ENCODE measurements at places on chromosomes 3 and 15. TPM values are rescaled to one million over a fixed set of nuclear protein-coding genes. Genes with fewer than 3 reads are reported as not detected.
A peak's percentile ranks its signal among the peaks of the same experiment; 100 is the strongest.

The CAPN3 gene
- total RNA-seq, result 37.9 TPM

GRCh38 chr3:52317208-52318000 lies 1.3 kb downstream of the DNAH1 start:
- DNase-seq, result peak; percentile 77

DNA sequence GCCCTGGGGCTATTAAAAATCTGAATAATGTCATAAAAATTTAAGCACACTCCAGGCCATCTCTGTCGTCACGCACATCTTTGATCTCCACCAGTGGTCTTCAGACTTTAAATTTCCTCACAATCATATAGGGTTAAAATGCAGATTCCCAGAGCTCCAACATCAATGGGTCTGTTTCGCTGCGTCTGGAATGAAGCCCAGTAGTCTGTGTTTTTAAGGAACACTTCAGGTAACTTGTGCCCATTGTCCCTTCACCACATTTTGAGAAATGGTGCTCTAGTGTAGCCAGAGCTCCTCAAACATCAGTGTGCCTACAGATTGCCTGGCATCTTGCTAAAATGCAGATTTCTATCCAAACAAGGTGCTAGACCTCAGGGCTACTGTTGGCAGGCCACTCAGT lies 9.8 kb downstream of the SEMA6D start:
- DNase-seq, result no peak

GRCh38 chr3:194565597-194566190 lies 67.5 kb downstream of the TMEM44 start:
- no peak for DNase-seq

The ADPGK gene
- total RNA-seq, result 32.3 TPM

DNA sequence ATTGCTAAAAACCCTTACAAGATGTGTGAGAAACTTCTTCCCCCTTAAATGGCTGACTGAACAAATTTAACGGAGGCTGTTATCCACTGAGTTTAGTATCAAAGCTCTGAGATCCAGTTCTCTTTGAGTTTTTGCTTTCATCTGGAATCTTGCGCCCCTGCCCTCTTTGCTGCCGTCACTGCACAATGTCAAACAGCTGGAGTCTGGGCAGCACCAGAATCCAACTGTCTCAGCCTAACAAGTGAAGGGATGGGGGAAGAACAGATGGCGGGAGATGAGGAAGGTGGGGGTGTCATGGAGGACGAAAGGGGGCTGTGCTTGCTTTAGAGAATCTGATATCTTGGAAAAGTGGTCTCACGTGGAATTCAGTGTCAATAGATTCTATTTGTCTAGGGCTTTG lies 7.0 kb upstream of the BOC start:
- no peak for DNase-seq

The PEAK1 gene
- total RNA-seq, result 42.0 TPM

The GDPGP1 gene
- 9.1 TPM for total RNA-seq

- DNase-seq, result no peak
Measured at GRCh38 chr3:31592764-31593163, 60.0 kb downstream of the STT3B start.

- DNase-seq, result no peak
Measured at GRCh38 chr3:164004205-164004604, 1074.1 kb downstream of the SI start.

The USP19 gene
- 103 TPM for total RNA-seq

DNA sequence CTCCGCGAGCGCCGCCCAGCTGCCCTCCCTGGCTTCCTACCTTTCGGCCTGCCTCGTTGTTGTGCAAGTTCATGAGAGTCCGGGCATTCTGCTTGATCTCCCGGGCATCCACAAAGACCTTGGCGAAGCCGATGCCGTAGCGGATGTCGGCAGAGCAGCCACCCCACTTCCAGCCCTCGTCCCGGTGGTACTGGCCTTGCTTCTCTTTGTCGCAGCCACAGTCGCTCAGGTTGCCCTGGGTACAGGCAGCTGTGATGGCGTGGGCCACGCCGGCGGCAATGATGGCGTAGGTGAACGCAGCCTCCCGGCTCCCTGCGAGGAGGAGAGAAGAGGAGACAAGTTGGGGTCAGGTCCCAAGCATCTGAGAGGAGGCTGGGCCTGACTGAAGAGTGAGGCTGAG lies 25.4 kb downstream of the WNT7A start:
- DNase-seq, result no peak

DNA sequence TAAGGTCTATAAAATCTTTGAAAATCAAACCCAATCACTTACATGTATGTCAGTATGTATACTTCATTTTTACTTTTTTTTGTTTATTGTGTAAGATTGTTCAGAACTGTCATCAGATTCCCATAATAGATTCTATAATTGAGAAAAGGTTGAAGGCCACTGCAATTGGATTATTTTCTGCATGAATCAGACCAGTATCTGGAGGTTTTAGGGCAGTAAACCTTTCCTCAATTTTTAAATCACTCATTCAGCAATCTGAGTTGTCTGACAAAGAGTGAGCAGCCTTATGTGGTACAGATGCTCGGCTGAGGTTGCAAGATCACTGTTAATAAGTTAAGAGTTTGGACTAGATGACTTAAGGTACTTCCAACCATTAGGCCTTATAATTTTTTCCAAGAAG lies 96.0 kb downstream of the TP63 start:
- DNase-seq, result no peak

The ISL2 gene
- total RNA-seq, result not detected

The CYP8B1 gene
- not detected for total RNA-seq

The GOLGA8Q gene
- total RNA-seq, result 3.9 TPM

DNA sequence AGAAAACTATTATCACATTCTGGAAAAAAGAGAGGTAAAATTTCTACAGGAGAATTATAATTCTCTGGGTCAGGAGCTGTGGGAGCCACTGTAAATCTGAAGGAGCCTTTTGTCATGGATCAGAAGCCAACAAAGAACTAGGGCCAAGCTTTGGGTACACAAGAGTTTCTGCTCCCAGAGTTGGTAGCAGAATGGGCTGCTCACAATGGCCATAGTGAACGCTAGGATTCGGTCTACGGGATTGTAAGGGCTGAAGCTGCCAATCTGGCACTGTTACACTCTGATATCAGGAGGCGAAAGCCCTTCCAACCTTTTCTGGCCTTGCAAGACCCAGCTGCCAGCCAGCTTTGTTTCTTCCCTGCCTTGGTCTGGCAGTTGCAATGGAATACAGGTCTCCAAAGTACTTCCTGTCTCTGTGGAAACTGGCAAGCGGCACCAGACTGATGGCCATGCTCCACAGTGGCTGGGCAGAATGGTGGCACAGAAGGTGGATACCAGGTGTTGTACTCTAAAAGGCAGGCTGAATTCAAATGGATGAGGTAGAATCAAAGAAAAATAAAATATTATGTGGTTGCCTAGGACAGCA lies 831.7 kb downstream of the CADM2 start:
- no peak for DNase-seq

The SPINT1 gene
- 9.5 TPM for total RNA-seq

GRCh38 chr15:98582900-98583554 lies 65.3 kb upstream of the IGF1R start:
- DNase-seq, result no peak

- DNase-seq, result no peak
Measured at GRCh38 chr3:29668233-29668632, 387.4 kb downstream of the RBMS3 start.

GRCh38 chr3:157566596-157566995 lies 63.4 kb upstream of the VEPH1 start:
- DNase-seq, result no peak

The DNAJA4 gene
- total RNA-seq, result 3.2 TPM

The NANOGP8 gene
- total RNA-seq, result not detected

DNA sequence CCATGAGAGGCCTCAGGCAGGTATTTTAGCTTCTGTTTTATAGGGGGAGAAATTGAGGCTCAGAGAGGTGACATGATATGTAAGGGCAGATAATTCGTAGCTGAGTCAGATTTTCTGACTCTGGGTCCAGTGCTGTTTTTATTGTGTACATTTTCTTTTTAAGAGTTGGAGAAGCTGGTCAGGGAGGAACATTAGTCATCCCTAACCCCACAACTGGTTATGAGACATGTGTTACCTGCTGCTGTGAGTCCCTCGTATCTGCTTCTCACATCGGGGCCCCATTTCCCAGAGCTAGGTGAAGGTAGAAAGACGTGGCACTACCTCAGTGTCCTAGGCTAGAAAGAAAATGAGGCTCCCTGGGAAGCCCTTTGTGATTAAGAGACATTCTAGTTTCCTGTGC lies 28.6 kb downstream of the GALNT15 start:
- no peak for DNase-seq

The GREM1 gene
- total RNA-seq, result 0.09 TPM

The SHF gene
- total RNA-seq, result 20.0 TPM

The SLC28A1 gene
- total RNA-seq, result 0.24 TPM

DNA sequence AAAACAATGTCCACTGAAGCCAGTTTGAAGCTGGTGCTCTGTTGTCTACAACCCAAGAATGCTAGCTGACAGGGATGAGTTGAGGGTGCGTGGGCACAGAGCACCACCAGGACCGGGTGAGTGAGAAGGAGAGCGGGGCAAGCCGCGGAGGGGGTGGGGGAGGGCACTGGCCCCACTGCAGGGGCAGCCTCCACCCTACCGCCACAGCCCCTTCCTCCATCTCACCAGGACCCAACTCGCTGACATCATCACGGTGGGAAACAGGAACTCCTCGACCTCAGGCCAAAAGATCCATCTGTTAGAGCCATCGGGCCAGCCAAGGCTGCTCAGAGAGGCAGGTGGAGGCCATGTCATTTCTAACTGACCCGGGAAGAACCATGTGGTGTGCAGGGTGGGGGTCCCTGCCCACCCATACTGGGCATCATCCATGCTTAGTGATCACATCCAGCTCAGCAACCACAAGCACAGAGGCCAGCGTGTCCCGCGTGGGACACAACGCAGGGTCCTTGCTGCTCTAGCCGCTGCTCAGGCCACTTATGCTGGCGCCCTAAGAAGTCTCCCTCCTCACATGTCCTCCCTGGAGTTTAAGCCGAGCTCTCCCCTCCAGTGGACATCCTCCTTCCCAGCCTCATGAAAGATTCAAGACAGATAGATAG lies 57.6 kb upstream of the GATA2 start:
- no peak for DNase-seq

DNA sequence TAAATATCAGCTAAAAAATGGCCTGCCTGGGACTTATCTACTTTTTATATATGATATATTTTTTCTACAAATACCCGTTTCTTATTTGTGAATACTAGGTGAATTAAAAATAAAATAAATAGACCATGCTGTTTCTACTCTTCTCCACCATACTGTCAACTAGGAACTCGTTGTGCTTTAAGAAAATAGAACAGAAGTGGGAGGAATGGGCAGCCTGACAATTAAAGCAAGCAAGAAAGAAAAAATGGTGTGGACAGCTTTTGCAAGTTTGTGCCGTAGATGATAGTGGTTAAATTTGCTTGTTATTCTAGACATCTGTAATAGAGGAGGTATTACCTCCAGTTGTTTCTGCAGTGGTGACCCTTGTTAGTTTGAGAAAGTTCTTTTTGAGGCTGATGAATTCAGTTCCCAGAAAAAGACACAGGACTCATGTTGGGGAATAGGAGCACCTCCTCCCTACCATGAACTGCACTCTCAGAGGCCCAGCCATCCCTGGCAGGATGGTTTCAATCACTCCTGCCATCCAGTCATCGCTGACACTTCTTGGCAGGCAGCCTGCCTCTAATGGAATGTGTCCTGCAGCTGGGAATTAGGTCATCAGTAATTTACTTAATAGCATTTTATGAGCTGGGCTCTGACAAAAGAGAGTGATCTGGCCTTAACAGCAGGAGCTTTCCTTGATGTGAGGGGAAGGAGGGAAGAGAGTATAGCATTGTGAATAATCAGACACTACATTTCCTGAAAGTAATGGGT lies 105.0 kb upstream of the GAP43 start:
- peak; percentile 47 for DNase-seq

The TMEM45A gene
- 37.6 TPM for total RNA-seq

- DNase-seq, result no peak
Measured at GRCh38 chr3:19734453-19734852, 199.6 kb downstream of the EFHB start.

- peak; percentile 47 for DNase-seq
Measured at GRCh38 chr3:129657261-129658046, 51.0 kb upstream of the PLXND1 start.

The FAH gene
- total RNA-seq, result 25.5 TPM

The KCNH8 gene
- total RNA-seq, result 0.86 TPM

- no peak for DNase-seq
Measured at GRCh38 chr3:155958676-155959075, 88.2 kb downstream of the GMPS start.
